ENCODE measurements at places on chromosomes 16 and 17.

- DNase-seq, result no peak
Measured at GRCh38 chr17:1853698-1854097, 23.9 kb downstream of the RPA1 start.

- no peak for DNase-seq
Measured at GRCh38 chr17:51992864-51993416, 165.6 kb downstream of the CA10 start.

DNA sequence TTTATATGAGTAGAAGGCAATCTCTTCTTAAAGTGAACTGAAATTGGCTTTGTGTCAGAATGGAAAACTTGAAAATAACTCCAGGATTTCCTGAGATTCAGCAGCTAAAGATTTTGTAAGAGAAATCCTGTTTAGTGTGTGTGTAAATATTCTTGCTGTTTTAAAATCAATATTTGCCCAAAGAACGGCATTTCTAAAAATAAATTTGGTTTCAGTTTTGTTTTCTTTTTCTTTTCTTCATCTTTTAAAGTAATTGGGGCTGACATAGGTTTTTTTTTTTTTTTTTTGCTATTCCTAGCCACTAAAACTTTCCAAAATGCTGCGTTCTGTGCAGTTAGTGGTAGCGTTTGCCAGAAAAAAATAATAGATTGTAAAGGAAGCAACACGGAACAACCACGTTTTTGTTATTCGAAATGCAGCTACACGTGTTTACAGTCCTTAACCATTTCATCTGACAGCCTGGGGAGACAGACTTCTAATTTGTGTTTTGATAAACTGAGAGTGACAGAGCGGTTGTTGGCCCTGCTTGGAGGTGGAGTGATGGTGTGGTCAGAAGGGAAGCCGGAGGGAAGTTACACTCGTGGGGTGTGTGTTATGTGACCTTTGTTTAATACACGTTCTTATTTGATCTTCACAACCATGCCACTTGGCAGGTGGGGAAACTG is 21.6 kb upstream of the SMPD3 start:
- no peak for DNase-seq

DNA sequence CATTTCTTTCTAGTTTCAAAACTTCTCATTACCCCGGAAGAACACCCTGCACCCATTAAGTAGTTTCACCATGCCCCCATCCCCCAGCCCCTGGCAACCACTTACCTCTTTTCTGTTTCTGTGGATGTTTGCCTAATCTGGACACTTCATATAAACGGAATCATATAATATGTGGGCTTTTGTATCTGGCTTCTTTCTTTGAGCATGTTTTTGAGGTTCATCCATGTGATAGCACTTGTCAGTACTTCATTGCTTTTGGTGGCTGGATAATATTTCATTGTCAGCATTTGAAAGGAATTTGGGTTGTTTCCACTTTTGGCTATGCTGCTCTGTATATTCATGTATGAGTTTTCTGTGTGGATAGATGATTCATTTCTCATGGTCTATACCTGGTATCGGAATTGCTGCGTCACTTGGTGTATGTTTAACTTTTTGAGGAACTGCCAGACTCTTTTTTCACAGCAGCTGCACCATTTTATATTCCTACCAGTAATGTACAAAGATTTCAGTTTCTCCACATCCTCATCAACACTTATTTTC is 30.0 kb upstream of the SLC5A10 start:
- peak; percentile 32 for DNase-seq

GRCh38 chr17:37827905-37828650 is 83.2 kb upstream of the HNF1B start:
- DNase-seq, result no peak

GRCh38 chr17:2814481-2815341 is 18.5 kb downstream of the RAP1GAP2 start:
- peak; percentile 83 for DNase-seq

- no peak for DNase-seq
Measured at GRCh38 chr16:72947379-72948237, 100.3 kb downstream of the ZFHX3 start.

GRCh38 chr17:27428781-27429505 is 27.3 kb upstream of the KSR1 start:
- no peak for DNase-seq

GRCh38 chr16:17590711-17591654 is 120.2 kb upstream of the XYLT1 start:
- peak; percentile 68 for DNase-seq

DNA sequence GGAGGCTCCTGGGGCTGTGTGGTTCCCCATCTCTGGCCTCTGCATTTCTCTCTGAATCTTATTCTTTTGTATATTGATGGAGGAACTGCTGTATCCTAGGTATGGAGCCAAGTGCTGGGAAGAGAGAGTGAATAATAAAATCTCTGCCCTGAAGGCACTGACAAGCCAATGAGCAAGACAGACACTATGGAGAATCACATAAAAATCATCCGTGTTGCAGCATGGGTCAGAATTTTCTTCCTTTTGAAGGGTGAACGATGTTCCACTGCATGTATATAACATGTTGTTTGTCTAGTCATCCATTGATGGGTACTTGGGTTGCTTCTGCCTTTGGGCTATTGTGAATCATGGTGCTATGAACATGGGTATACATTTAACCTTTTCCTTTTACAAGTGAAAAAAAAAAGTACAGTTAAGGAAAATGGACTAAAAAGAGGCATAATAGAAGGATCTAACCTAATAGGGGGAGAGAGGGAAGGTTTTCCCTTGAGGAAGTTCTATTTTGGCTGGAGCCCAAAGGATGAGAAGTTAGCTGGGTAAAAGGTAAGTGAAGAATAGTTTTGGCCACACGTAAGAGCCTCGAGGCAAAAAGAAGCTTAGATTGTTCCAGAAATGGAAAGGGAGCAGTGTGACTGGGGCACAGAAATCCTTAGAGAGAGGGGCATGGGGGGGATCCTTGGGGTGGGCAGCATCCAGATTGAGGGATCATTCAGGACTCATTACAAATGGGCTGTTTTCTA is 32.3 kb upstream of the GNA13 start:
- DNase-seq, result no peak

DNA sequence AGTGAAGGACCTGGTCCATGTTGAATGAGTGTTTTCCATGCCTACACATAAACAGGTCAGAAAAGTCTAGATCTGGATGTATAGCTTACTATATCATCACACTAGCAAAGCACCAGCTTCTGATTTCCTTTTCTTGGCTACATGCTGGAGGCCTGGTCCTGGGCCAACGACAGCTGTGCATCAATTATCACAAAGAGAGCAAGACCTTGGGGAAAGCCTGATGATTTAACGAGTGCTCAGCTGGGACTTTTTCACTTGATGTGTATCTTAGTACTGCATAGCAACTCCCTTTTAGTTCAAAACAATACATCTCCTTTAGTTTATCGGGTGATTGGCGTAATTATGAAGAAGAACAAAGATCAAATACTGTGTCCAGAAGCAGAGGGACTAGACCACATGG is 358.2 kb downstream of the KIF2B start:
- DNase-seq, result no peak

DNA sequence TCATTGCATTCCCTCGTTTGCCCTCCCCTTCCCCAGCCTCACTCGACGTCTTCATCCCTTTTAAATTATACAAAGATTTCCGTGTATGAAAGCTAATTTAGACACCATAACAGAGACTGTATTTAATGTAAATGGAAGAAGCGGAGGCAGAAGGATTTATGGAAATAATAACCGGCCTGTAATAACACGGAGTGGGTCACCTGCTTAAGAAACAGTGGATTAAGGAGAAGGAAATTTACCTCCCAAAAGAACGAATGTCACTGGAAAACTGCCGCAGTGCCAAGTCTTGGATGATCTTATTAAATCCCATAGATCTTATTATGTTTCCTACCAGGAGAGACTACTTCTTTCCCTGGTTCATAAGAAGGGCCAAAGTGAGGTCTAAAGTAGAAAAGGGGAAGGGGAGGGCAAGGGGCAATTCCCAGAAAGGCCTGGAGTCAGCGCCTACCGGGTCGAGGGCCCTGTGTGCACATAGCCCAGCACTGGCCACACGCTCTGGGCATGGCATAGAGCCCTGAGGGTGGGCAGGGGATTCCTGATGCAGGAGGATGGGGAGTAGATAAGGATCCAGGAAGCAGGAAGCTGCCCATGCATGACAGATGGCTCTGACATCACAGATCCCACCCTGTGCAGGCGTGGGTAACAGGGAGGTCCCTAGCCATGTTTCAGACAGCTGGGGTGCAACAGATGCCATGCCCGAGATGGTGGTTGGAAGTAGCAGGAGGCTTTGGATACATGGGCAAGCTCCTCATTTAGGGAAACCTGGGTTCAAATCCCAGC is 56.2 kb upstream of the RPL38 start:
- no peak for DNase-seq

DNA sequence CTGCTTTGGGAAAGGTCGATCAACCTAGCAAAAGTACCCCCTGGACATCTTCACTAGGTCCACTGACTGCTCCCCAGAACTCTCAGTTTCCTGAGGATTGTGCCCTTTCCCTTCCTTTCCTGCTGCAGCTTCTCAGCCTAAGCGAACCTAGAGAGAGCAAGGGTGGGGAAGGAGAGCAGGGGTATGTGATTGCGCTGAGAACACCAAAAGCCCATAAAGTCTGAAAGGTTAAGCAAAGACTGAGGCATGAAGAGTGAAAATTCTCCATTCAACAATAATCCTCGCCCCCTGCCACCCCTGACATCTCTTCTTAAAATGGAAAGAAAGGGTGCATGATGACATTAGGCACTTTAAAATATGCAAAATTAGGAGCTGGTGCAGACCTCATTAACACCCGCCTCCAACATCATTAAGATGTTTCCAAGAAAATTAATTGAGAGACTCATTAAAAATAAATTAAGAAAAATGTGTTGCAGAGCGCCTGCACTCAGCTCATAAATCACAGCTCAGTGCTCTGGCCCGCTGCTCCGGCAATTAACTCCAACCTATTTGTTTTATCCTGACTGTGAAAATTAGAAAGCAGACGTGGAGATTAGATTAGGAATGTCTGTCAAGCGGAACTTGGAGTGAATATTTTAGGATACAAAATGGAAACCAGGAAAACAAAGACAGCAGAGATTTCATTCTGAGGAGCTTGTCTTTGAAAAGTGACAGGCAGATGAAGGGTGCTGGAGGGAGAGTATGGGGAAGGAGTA is 49.1 kb upstream of the PMFBP1 start:
- no peak for DNase-seq
